Activated naive CD8-positive, alpha-beta T cell treated with anti-CD3 and anti-CD28 coated beads, Interleukin-2, amount 10 ng/mL, durations not matched to agents 7 days and 5 days (primary cell): ENCODE measurements at places on chromosomes 12 and 14. TPM values are rescaled to one million over a fixed set of nuclear protein-coding genes. Genes with fewer than 3 reads are reported as not detected.

MYO1H gene
- not detected for total RNA-seq

GPRC5D gene
- not detected for total RNA-seq

PIWIL1 gene
- not detected for total RNA-seq

TSPAN8 gene
- total RNA-seq = not detected

FBRSL1 gene
- 67.2 TPM for total RNA-seq

SUOX gene
- 11.4 TPM for total RNA-seq

DNAL1 gene
- 6.3 TPM for total RNA-seq

DNA sequence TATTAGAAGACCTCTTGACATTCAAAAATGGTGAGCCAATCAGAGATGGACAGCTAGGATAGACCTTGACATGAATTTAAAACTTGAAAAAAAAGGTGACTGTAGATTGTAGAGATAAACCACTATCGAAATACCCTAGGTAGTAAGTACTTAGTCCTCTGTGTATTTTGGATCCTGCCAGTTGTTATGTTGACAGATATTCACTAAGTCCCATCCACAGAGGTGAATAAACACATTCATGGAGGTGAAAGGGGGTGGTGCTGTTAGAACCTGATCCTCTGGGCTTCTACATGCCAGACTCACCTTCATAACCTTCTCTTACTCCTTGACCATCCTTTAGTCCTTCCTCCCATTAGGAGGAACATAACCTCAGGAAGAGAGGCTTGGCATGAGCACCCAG is 72.3 kb downstream of the OTX2 start:
- H3K27ac ChIP-seq = no peak overlapping the region
- H3K4me3 ChIP-seq = no peak overlapping the region
- no peaks in the 10 kb centered on the region for H3K36me3 ChIP-seq
- H3K27me3 ChIP-seq = peaks cover 7% of the 10 kb centered on the region

DNA sequence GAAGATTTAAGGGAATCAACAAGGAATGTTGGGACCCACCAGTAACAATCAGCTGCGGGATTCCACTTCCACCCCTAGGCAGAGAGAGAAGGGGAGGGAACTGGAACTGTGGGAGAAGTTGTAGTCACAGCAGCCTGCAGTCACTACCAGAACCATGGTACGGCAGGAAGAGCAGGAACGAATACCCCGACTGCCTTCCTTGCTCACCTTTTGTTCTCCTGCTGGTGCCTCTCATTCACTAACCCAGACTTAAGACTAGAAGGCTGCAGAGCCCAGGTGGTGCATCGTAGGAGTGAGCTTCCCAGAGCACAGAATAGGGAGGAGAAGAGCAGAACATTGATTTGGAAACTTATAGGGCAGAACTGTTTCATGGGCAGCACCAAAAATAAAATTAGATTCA is 154.2 kb downstream of the DYRK2 start:
- no peak overlapping the region for H3K27ac ChIP-seq
- no peaks in the 10 kb centered on the region for H3K27me3 ChIP-seq
- DNase-seq = no peak
- H3K4me3 ChIP-seq = no peak overlapping the region

GRCh38 chr12:129790930-129791329 is 112.9 kb downstream of the TMEM132D start:
- H3K4me1 ChIP-seq = no peaks in the 10 kb centered on the region
- DNase-seq = no peak
- no peaks in the 10 kb centered on the region for H3K36me3 ChIP-seq
- no peaks in the 10 kb centered on the region for H3K27me3 ChIP-seq
- H3K27ac ChIP-seq = no peak overlapping the region

GRCh38 chr14:28294834-28295440 is 471.6 kb upstream of the FOXG1 start:
- H3K4me3 ChIP-seq = no peak overlapping the region
- no peaks in the 10 kb centered on the region for H3K27me3 ChIP-seq
- no peak overlapping the region for H3K27ac ChIP-seq
- no peaks in the 10 kb centered on the region for H3K4me1 ChIP-seq
- DNase-seq = no peak
- no peaks in the 10 kb centered on the region for H3K36me3 ChIP-seq

- no peak overlapping the region for H3K4me3 ChIP-seq
- no peaks in the 10 kb centered on the region for H3K27me3 ChIP-seq
- H3K27ac ChIP-seq = no peak overlapping the region
- H3K4me1 ChIP-seq = no peaks in the 10 kb centered on the region
These were observed 559.0 kb downstream of the GALC start for GRCh38 chr14:87434011-87434410.

DNA sequence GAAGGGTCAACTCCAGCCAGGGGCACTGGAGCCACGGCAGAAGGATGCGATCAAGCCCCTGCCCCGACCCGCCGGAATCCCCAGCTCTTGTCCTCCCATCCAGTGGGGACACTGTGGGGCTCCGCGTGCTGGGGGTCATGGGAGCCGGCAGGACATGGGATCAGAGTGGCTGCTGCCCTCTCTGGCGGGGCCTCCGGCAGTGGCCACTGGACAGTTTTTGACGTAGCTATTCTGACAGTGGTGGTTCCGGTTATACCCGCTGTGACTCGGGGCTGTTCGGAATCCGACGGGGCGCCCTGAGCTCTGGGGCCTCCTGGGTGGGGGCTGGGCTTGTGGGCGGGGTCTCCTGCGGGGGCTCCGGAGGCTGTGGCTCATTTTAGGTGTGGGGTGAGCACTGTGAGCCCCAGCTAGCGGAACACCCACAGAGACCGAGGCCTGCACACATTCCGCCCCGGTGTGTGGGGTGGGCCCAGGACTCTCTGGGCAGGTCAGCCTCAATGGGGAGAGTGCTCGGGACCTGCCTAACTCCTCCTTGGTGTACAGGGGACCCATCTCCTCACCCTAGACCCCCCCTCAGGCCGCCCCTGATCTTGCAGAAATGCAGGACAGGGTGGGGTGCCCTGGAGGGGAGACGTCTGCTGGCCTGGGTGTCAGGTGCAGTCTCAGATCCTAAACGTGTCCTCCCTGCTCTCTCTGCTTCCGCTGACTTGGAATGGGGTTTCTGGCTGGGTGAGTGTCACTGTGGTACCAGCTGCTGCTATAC is 374.2 kb downstream of the TMEM121 start:
- H3K4me1 ChIP-seq = peaks cover 6% of the 10 kb centered on the region
- H3K36me3 ChIP-seq = no peaks in the 10 kb centered on the region
- no peak overlapping the region for H3K4me3 ChIP-seq
- H3K27ac ChIP-seq = no peak overlapping the region

GRCh38 chr14:56491299-56492285 is 88.0 kb upstream of the TMEM260 start:
- H3K27me3 ChIP-seq = peaks cover 3% of the 10 kb centered on the region
- H3K4me1 ChIP-seq = peaks cover 4% of the 10 kb centered on the region
- no peaks in the 10 kb centered on the region for H3K36me3 ChIP-seq
- no peak for DNase-seq
- H3K4me3 ChIP-seq = no peak overlapping the region

- no peak for DNase-seq
- H3K27me3 ChIP-seq = peaks cover 4% of the 10 kb centered on the region
- H3K27ac ChIP-seq = no peak overlapping the region
- H3K36me3 ChIP-seq = no peaks in the 10 kb centered on the region
- no peak overlapping the region for H3K4me3 ChIP-seq
- H3K4me1 ChIP-seq = no peaks in the 10 kb centered on the region
These were observed 122.0 kb upstream of the ATXN7L3B start for GRCh38 chr12:74415633-74416032.

DNA sequence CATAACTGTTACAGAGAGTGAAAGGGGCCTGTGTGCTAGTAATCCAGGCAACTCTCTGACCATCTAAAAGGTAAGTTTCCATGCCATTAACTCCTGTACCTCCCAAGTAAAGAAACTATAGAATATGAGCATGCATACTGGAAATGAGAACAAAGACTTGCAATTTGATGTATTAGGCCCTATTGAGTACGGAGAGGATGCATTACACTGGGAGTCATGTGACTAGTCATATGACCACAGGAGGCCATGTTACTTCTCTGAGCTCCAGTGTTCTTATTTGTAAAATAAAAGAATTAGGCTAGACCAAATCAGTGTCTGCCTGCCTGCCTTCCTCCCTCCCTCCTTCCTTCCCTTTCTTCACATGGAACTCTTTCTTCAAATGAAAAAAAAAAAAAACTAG is 440.1 kb upstream of the CCDC196 start:
- no peaks in the 10 kb centered on the region for H3K4me1 ChIP-seq
- H3K36me3 ChIP-seq = no peaks in the 10 kb centered on the region
- DNase-seq = no peak
- H3K27me3 ChIP-seq = peaks cover 21% of the 10 kb centered on the region
